ENCODE measurements at places on chromosomes 3 and 15.
A peak's percentile ranks its signal among the peaks of the same experiment; 100 is the strongest.

- no peak for DNase-seq
Observed at GRCh38 chr3:61912158-61912557, 350.8 kb downstream of the PTPRG start.

DNA sequence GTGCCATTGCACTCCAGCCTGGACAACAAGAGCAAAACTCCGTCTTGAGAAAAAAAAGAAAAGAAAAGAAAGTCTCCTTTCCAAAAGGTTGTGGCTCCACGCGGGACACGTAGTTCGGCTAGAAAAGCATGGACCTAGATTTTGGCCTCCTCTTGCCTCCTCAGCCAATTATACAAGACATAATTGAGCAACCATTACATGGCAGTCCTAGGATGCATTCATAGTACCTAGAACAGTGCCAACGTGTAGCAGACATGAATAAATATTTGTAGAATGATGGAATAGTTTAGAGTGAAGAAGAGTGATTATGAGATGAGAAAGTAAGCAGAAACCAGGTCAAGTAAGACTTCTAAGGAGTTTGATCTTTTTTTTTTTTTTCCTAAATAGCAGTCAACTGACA lies 112.5 kb downstream of the ZNF609 start:
- no peak for DNase-seq

GRCh38 chr15:74578496-74578994 lies 37.1 kb upstream of the CLK3 start:
- DNase-seq, result no peak

DNA sequence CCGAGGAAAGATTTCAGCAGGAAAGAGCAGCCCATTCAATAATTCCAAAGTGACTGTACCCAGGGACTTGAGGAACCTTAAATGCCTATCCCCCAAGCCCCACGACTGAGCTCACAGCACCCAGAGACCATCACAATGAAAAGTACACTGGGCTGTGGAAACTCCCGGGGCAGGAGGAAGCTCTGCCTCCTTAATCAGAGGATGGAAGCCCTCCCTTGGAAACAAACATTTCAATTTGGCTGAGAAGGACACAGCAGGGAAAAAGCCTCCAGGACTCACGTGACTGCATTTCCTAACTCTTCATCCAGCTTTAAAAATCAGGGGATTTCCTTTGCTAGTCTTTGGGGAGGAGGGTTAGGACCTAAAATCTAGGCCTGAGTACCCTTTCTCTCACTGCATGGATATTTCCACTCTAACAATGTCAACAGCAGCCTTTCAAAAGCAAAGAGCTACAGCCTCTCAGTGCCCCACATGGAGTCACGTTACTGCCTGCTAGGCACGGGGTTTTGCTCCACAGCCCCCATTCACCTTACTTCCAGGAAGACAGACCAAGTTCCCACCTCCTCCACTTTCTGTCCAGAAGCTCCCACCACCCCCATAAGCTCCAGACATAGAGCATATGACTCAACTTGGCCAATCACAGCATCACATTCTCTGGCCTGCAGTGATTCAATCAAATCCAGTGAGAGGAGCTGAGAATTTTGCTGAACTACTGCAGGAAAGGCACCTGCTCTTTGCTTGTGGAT lies 68.9 kb upstream of the WNT5A start:
- no peak for DNase-seq

- DNase-seq, result no peak
Observed at GRCh38 chr3:128404276-128405068, 62.2 kb downstream of the DNAJB8 start.

- no peak for DNase-seq
Observed at GRCh38 chr3:31878231-31878838, 102.7 kb downstream of the OSBPL10 start.

GRCh38 chr15:92140796-92141195 lies 252.9 kb upstream of the ST8SIA2 start:
- no peak for DNase-seq

- DNase-seq, result peak; percentile 89
Observed at GRCh38 chr15:85858586-85859375, 64.1 kb upstream of the KLHL25 start.

GRCh38 chr3:46029953-46030543 lies 2.8 kb upstream of the XCR1 start:
- DNase-seq, result no peak

GRCh38 chr15:58523634-58524033 lies 91.8 kb downstream of the LIPC start:
- peak; percentile 47 for DNase-seq

- no peak for DNase-seq
Observed at GRCh38 chr15:29094711-29095110, 174.9 kb downstream of the NSMCE3 start.

DNA sequence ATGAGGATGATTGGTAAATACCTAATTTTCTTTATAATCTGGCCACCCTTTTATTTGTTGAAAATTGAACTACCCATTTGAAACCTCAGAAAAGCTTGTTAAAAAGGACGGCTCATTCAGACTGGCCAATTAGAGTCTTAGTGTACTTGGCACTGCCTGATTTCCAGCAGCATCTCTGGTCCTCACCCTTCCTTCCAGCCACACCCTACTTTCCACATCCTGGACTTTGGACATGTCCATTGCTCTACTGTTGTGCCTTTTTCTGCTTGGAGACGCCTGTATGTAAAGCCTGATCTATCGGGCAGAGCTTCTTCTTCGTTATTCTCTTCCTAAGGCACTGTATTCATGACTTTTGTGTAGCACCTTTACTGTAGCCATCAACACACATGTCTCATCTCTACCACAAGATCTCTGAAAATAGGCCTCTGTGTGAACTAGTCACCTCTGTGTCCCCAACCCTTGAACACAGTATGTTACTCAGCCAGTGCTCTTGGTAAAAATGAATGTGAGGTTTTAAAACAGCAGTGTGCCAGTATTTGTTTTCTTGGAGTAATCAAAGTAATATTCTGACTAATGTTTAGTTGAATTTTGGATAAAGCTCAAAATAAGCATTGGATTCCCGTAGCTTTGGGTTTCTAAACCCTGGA lies 6.8 kb downstream of the RBM5 start:
- DNase-seq, result no peak

GRCh38 chr3:175246766-175247165 lies 387.6 kb downstream of the NAALADL2 start:
- no peak for DNase-seq

DNA sequence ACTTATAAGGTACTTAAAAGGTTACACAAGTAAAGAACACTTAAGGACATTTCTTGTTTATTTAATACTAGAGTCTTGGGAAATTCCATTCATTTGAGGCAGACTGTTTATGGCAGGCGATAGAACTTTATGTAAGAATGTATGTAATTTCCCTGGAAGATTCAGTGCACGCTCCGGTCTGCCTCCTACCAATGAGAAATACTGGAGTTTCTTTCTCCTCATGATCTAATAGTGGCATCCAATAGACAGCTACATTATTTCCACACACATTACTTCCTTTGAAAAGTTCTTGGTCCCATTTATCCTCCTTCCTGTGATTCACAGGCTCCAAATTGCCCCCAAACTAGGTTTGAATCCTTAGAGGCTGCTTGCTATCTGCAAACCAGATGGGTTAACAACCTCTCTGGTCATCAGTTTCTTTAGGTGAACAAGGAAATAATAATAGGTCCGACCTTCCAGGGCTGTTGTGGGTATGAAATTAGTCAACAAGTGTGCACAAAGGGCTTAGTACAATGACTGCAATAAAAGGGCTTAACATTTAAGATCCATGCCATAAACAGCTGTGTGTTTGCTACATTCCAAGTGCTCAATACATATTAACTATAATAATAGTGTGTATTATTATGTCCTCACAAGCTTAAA lies 30.7 kb downstream of the EIF4E3 start:
- no peak for DNase-seq

DNA sequence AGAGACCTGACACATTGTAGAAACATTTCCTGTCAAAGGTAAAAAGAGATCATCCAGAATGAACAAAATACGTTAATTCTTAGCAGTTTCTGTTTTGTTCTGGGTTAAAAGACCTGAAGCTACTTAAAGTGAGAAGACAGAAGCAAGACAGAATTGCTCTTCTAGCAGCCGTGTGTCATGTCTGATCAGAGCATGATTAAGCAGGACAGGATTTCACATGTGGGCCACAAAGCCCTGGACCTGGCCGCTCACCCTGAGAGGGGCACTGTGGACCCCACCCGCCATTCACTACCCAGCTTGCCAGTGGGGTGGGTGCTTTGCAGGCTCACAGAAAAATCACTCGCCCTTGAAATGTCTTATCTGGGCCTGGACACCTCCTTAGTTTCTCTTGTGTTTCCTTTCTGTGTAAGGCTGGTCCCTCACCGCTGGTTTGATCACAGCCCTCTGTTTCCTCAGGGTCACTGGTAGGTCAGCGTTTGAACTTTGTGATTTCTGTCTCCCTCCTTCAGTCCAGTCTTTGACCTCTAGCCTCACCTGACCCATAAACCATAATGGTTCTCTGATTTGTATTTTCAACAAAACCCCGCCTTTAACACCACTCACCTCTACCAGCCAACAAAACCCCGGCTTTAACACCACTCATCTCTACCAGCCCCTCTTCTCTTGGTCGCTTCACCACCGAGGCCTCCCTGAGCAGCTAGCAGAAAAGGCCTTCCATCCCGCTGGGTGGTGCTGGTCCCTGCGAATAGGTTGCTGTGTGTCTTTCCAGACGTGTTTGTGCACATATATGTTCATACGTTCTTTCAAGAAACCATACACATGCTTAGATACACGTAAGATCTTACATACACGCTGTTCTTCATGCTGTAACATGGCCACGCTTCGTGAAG lies 185.0 kb downstream of the OR4M2 start:
- DNase-seq, result no peak

GRCh38 chr3:126486360-126486847 lies 10.7 kb upstream of the ZXDC start:
- no peak for DNase-seq

GRCh38 chr3:162489853-162490252 lies 993.2 kb downstream of the OTOL1 start:
- DNase-seq, result no peak

DNA sequence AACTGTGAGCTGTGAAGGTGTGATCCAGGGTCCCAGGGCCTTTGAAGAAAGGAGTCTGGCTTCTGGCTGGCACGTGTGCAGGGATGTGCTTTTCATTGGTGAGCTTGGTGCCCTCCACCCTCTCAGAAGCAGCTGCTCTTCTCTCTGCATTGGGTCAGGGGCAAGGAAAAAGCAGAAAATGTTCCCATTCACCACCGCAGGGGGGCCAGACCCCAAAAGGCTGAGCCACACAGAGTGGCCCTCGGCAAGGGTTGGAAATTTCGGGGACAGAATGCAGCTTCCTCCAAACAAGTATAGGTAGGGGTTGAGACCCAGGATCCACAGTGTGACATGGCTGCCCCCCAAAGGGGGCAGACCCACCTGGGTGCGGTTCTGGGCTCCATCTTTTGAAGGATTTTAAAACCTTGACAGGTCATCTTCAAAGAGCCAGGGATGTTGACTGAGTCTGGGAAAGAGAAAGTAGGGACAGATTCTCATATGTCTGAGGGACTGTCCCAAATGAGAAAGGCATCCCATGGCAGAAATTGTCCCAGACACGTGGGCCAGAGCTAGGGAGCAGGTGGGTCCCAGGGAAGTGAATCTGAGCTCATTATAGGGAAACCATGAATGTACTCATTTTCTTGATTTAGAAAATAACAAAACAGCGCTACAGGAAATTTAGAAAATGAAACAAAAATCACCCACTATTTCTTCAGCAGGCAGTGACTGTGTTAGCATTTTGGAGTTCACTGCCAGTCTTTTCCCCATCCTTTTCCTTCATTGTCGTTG lies 2.7 kb downstream of the CSK start:
- no peak for DNase-seq

GRCh38 chr15:83094583-83094982 lies 12.9 kb upstream of the TM6SF1 start:
- DNase-seq, result no peak

DNA sequence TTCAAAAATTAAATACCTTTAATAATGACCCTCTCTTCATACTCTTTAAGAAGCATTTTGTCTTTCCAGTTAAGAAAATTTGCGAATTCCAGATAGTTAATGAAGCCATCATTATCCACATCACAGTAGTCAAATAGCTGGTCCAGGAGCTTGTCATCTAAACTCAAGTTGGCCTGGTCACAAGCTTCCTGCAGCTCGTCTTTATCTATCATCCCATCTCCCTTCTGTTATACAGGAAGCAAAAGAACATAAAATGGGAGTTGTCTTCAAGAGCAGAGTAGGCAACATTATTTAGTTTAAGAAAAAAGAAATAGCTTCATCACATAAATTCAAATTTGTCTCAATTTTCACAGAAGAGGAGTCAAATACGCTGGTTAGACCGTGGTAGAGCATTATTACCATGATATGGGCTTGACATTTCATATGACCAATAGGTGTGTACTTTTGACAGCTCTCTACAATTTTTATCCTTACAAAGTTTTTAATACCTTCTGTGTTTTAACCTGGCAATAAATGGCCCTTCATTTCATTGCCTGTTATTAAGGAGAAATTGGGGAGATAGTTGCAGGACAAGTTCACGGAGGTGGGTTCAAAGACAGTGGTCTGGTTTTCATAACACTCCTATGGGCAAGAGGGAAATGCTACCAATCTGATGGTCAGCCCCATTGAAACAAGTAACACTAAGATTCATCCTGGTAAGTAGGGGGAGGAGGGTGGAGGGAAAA lies 45.4 kb downstream of the EFHB start:
- DNase-seq, result no peak

DNA sequence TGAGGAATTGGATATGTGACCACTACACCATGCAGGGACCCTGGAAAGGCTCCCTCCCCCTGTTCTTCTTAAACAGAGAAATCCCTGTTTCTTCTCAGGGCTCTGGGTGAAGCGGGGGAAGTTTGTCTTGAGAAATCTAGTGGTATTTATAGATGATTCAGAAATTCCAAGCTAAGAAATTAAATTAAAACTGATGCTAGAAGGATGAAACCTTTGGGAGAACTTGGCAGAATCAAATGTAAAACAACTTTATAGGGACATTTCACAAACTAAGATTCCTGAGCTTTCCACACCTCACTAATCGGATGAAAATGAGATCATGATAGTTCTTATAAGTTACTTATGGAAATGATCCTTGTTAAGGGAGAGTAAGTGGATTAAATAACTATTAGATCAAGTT lies 54.2 kb downstream of the FBXL2 start:
- DNase-seq, result no peak

DNA sequence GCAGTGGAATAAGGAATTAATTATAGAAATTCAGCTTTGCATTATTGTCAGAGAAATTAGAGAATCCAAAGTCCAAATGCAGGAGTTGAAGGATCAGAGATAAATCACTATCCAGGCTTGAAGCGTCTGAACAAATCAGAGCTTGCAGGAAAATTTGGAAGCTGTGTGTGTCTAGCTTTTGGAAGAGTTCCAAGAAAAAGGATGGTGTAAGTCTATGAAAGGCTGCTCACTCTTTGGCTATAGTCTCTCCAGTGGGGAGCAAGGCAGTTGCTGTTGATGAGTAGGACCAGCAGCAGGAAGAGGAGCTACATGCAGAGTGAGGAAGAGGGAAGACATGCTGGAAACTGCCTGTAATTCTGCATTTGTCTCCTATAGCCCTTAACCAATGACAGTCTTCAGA lies 464.3 kb upstream of the GRM7 start:
- no peak for DNase-seq

All from mesenteric fat pad (tissue), 1 donor.